ENCODE measurements at places on chromosomes 11 and 22.
A peak's percentile ranks its signal among the peaks of the same experiment; 100 is the strongest.

GRCh38 chr22:19972652-19973550 is 31.3 kb upstream of the TXNRD2 start:
- no peak for DNase-seq

DNA sequence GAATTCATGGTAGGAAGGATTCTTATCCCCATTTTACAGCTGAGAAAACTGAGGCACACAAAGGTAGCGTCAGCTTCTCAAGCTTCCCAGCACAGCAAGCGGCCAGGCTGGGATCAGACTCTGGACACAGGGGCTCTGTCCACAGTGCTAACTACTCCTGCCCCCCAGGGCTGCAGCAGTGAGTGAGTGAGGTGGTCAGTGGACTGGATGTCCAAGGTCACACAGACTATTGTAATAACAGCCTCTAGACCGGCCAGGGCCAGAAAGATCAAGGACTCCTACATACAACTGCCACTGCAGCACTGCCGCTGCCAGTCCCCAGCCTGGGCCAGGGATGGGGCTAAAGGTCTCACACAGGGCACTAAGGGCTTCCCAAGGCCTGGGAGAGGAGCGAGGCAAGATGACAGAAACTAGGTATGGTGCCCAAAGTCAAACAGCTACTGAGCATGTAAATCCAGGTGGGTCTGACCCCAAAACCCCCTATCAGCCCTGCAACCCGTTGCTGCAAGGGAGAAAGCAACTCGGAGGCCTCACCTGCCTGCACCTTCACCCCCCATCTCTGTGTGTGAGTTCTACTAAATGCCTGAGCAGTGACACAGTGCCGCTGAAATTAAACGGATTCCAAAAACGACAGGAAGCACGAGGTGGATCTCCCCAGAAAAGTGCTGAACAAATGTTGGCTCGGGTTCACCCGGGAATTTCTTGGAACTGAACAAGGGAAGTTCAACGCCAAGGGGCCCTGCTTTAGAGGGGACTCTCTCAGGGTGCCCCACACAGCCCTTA is 161.8 kb upstream of the GRK3 start:
- DNase-seq = peak; percentile 46

DNA sequence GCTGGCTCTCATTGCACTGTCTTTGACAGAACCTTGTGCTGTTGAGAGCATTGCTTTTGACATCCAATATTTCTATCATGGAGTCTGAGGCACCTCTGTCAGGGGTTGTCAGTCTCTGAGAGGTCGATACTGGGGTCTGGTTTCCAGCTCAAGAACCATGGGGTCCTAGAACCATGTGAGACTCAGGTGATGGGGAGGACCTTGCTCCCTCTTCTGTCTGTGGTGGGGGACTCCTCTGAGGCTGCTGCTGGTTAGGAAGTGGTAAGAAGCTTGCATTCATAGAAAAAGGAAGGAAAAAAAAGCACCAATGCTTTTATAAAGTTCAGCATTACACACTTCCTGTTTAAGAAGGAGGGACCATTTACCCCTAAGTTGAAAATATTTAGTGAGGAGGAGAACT is 91.8 kb upstream of the CD44 start:
- no peak for DNase-seq

DNA sequence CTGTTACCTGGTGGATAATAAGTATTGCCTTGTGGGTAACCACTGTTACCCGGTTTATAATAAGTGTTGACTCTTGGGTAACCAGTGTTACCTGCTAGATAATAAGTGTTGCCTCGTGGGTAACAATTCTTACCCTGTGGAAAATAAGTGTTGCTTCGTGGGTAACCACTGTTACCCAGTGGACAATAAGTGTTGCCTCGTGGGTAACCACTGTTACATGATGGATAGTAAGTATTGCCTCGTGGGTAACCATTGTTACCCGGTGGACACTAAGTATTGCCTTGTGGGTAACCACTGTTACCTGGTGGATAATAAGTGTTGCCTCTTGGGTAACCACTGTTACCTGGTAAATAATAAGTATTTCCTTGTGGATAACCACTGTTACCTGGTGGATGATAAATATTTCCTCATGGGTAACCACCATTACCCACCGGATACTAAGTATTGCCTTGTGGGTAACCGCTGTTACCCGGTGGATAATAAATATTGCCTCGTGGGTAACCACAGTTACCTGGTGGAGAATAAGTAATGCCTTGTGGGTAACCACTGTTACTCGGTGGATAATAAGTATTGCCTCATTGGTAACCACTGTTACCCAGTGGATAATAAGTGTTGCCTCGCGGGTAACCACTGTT is 8.7 kb upstream of the NXPE4 start:
- DNase-seq = no peak

DNA sequence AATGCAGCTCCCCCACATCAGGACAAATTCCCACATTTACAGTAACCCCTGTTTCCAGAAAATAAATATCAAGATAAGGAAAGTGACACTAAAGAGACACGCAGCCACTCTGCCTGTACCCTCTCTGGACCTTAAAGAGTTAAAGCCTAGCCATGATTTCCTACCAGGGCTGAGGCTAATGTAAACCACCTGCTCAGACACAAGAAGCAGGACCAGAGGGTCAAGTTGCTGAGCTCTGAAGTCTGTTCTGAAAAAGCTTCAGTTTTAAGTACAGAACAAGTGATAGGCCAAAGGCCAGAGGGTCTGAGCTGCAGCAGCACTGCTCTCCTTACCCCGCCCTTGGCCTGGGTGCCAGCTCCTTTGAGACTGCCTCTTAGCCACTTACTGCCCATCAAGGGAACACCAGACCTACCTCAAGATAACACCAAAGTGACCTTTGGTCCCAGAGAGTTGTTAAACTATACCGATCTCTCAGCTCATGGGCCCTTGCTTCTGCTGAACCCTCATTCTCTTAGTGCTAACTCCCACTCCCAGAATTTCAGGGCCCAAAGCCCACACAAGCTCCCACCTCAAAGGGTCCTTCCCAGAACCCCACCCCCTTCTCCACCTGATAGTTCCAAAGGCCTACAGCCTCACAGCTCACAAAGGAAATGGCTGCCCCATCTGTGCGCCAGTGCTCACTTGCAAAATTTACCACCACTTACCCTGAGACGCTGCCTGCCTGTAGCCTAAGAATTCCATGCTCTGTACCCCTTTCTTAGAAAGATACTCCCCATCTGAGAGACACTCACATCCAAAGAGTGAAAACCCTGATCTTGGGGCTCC is 40.5 kb downstream of the IL18BP start:
- peak; percentile 58 for DNase-seq

- no peak for DNase-seq
Measured at GRCh38 chr22:27003297-27003696, 345.9 kb downstream of the MIAT start.

DNA sequence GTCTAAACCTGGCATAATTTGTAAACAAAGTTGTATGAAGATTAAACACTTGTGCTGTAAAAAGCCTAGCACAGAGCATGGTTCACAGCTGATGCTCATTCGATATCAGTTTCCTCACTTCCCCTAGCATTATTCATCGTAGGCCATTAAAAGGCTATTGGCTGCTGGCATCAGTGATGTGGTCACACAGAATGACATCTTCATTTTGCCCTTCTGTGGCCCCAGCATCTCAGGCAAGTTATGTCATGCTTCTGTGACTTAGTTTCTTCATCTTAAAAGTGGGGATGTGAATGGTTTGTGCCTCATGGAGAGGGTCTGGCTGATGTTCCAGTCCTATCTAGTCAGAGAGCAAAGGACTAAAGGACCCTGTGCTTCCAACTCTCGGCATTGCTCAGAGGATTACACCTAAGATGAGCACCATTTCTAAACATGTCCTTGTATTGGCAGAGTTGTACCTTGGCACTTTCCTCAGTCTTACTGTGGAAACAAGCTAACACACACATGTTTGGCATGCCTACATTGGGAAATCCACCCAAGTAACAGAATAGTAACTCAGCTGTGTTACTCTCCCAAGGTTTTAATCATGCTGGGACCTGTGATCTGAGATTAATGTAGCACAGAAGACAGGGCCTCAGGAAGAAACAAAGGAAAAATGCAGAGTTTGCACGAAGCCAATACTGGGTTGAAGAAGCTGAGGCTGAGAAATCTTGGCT is 83.5 kb upstream of the OR9Q1 start:
- DNase-seq = no peak

- peak; percentile 19 for DNase-seq
Measured at GRCh38 chr11:113721462-113722066, 15.5 kb upstream of the TMPRSS5 start.

DNA sequence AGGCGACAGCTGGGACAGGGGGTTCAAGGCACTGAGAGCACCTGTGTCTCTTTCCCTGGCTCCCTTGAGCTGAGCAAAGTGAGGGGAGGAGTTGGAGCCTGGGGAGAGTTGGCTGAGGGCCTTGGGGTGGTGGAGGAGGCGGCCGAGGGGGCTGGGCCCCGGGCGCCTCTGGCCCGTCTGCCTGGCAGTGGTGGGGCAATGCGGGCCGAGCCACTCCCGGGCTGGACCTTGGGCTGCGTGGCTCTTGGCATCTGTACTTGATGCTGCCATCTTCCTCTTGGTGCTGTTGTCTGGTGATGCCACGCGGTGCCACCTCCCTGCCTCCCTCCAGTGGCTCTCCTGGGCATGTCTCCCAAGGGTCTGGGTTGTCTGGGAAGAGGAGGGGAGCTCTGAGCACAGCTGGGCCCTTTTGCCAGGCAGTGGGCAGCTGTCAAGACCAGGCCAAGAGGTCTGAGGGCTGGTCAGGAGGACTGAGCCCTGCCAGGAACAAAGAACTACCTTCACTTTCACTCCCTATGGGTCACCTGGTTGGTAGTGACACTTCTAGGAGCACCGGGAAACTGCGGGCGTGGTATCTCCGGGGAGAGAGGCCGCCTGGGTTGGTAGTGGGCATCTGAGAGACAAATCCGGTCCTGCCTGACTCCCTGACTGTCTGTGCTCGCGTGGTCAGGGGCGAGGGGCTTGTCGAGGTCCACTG is 1.3 kb downstream of the GRIK4 start:
- no peak for DNase-seq

All from choroid plexus epithelial cell (primary cell).